ENCODE measurements at places on chromosomes 2 and 18. TPM values are rescaled to one million over a fixed set of nuclear protein-coding genes. Genes with fewer than 3 reads are reported as not detected.

- DNase-seq, result no peak
These were observed 318.0 kb downstream of the ZEB2 start for GRCh38 chr2:144201868-144202468.

DNA sequence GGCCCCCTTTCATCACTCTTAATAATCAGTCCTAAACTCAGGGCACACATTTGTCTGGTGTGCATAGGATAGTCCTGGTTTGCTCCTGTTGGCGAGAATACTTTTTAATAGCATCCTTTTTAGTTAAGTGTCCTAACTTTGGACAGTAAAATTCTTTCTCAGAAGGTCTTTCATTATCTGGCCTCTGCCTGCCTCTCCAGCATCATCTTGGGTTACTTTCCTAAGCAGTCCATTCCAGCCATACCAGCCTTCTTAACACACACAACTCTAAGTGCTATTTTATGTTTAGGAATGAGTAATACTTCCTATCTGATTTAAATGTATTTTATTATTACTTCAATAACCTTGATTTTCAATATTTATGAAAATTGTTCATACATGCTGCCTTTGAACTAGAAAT, 151.0 kb downstream of the ACOXL start:
- no peak for DNase-seq

GRCh38 chr2:152097801-152098495, 896 bp downstream of the CACNB4 start:
- no peak for DNase-seq

DNA sequence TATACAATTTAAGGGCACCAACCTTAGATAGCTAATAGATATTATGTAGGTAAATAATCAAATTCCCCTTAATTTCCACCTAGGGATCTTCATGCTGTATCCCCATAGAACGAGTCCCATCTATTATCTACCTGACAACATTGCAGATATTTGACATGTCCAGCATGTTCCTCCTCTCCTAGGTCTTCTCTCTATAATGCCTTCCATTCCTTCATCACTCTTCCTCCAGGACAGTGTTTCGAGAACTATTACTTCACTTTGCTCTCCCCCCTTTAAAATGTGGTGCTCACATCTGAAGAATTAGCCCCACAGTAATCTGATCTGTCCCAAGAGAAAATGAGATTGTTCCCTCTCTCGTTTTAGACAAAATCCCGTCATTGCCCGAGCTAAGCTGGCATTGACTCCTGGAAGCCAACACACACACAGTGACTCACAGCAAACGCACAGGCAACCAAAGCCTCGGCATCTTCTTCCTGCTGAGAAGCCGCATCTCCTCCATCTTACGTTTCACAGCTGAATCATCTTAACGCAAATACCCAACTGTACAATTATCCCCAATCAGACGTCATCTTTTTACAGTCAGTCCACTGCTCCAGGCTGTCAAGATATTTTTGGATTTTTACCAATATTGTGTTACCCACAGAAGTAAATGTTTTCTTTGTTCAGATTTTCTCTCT, 162.9 kb upstream of the AGAP1 start:
- no peak for DNase-seq

DNA sequence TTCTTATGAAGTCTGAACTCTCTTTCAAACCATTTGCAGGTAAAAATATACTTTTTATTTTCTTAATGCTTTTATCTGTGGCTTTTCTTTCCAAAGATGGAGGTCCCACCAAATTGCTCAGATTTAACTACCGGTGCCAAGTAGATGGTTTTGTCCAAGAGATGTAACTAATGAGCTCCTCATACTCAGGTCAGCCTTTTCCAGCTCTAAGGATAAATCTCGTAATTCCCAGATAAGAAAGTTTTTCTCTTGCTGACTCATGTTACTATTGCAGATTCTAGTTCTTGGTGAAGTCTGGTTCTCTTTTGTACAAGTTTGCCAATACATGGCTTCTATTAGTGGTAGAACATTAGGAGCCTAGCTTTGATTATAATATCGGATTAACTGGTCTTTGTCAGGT, 550.8 kb upstream of the ZNF804A start:
- DNase-seq, result no peak

- no peak for DNase-seq
These were observed 31.3 kb upstream of the RAPGEF4 start for GRCh38 chr2:172704072-172704936.

FLACC1 gene
- total RNA-seq, result 3.4 TPM

TRIB2 gene
- total RNA-seq, result 29.1 TPM

KIF3C gene
- total RNA-seq, result 10.1 TPM
